ENCODE measurements at places on chromosomes 1 and 21.
A peak's percentile ranks its signal among the peaks of the same experiment; 100 is the strongest.

- no peak for DNase-seq
- no peaks in the 10 kb centered on the region for H3K27me3 ChIP-seq
- H3K4me3 ChIP-seq, result no peak overlapping the region
- no peaks in the 10 kb centered on the region for H3K4me1 ChIP-seq
- H3K36me3 ChIP-seq, result no peaks in the 10 kb centered on the region
These were observed 302.0 kb downstream of the SIPA1L2 start for GRCh38 chr1:232327899-232328298.

DNA sequence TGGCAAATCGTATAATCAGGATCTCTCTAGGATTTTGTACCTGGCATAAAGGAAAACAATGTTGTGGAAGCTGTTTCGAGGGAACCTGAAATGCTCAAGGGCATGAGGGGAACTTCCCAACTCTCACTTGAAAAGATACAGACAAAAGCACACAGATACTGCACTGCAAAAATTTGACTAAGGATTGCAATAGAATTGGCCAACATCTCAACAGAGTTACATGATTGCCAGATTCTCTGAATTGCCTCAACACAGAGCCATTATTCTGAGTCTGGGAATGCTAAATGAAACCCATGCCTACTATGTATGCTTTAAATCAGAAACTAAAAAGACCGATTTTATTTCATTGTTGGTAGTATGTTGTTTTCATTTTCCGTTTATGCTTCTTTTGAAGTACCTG lies 16.0 kb downstream of the KRTAP19-8 start:
- H3K4me3 ChIP-seq, result no peak overlapping the region
- no peak overlapping the region for H3K27ac ChIP-seq
- no peaks in the 10 kb centered on the region for H3K4me1 ChIP-seq

- no peak overlapping the region for H3K27ac ChIP-seq
- H3K27me3 ChIP-seq, result no peaks in the 10 kb centered on the region
- DNase-seq, result no peak
- H3K4me1 ChIP-seq, result peaks cover 17% of the 10 kb centered on the region
- H3K36me3 ChIP-seq, result peaks cover 5% of the 10 kb centered on the region
- H3K4me3 ChIP-seq, result no peak overlapping the region
These were observed 2.9 kb downstream of the NCDN start for GRCh38 chr1:35560256-35561225.

DNA sequence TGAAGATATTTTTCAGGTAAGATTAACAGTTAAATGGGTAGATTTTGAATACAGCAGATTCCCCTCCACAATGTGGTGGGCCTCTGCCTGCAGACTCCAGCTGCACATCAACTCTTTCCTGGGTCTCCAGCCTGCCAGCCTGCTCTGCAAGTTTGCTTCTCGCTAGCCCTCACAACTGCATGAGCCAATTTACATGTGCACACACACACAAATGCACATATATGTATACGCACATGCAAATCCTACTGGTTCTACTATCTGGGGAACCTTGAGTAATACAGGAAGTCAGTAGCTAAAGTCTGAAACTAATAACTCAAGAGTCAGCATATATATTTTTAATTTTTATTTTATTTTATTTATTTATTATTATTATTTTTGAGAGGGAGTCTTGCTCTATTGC lies 34.8 kb upstream of the QSOX1 start:
- no peak overlapping the region for H3K4me3 ChIP-seq
- peaks cover 29% of the 10 kb centered on the region for H3K4me1 ChIP-seq
- DNase-seq, result no peak
- no peaks in the 10 kb centered on the region for H3K36me3 ChIP-seq

DNA sequence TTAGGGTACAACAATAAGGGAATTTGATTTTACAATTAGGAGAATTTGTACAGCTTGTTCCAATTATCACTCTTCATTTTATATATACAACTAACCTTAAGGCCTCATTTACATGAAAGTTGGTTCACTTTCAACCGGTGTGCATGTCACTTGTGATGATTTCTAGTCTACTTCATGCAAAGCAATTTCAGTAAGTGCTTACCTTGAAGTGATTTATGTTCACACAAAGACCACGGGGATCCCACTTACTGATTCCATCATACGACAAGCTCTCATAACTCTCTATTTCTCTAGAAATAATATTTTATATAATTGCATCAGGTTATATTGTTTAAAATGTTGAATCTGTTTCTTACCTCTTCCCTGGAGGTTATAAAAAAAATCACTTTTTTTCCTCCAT lies 100.3 kb upstream of the CHODL start:
- H3K4me1 ChIP-seq, result no peaks in the 10 kb centered on the region
- H3K4me3 ChIP-seq, result no peak overlapping the region
- H3K27me3 ChIP-seq, result no peaks in the 10 kb centered on the region
- H3K36me3 ChIP-seq, result no peaks in the 10 kb centered on the region
- DNase-seq, result no peak

DNA sequence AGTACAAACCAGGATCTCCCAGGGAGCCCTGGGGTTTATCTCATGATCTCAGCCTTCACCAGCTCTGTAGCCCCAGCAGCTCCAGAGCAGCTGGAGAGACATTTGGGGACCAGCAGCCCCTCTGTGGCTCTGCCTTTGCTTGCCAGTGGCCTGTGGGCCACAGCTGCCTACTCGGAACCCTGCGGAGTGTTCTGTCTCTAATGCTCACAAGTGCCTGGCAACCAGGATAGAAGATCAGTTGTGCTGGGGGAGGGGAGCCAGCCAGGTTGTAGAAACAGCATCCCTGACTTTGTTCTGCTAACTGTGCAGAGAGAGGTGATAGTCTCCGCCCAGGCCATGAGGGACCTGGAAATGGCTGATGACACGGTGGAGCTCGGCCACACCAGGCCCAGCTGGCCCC lies 50.9 kb upstream of the KCNJ15 start:
- no peak overlapping the region for H3K4me3 ChIP-seq
- no peaks in the 10 kb centered on the region for H3K36me3 ChIP-seq
- H3K27ac ChIP-seq, result no peak overlapping the region
- H3K27me3 ChIP-seq, result peaks cover 22% of the 10 kb centered on the region
- no peaks in the 10 kb centered on the region for H3K4me1 ChIP-seq

GRCh38 chr1:212431644-212432043 lies 1.1 kb upstream of the NENF start:
- no peak overlapping the region for H3K27ac ChIP-seq
- no peaks in the 10 kb centered on the region for H3K27me3 ChIP-seq
- H3K4me1 ChIP-seq, result peaks cover 23% of the 10 kb centered on the region
- no peak overlapping the region for H3K4me3 ChIP-seq
- no peak for DNase-seq

GRCh38 chr1:162985816-162986435 lies 83.2 kb upstream of the RGS4 start:
- DNase-seq, result no peak
- no peaks in the 10 kb centered on the region for H3K36me3 ChIP-seq
- peaks cover 30% of the 10 kb centered on the region for H3K4me1 ChIP-seq
- no peaks in the 10 kb centered on the region for H3K27me3 ChIP-seq
- peak overlapping the region; percentile 75 for H3K27ac ChIP-seq

GRCh38 chr21:43869486-43870325 lies 4.7 kb downstream of the AGPAT3 start:
- H3K36me3 ChIP-seq, result peaks cover 7% of the 10 kb centered on the region
- no peak for DNase-seq
- H3K4me1 ChIP-seq, result peaks cover 26% of the 10 kb centered on the region
- H3K27ac ChIP-seq, result no peak overlapping the region
- H3K4me3 ChIP-seq, result no peak overlapping the region

GRCh38 chr1:39269791-39270342 lies 65.4 kb downstream of the MACF1 start:
- DNase-seq, result no peak
- no peak overlapping the region for H3K27ac ChIP-seq
- H3K27me3 ChIP-seq, result no peaks in the 10 kb centered on the region
- no peaks in the 10 kb centered on the region for H3K36me3 ChIP-seq
- no peaks in the 10 kb centered on the region for H3K4me1 ChIP-seq

GRCh38 chr1:15341634-15342407 lies 67.9 kb upstream of the EFHD2 start:
- peak overlapping the region; percentile 71 for H3K27ac ChIP-seq
- peaks cover 40% of the 10 kb centered on the region for H3K4me1 ChIP-seq
- H3K36me3 ChIP-seq, result no peaks in the 10 kb centered on the region
- peak; percentile 75 for DNase-seq
- peak overlapping the region; percentile 50 for H3K4me3 ChIP-seq

GRCh38 chr1:13707164-13707563 lies 7.2 kb downstream of the PRDM2 start:
- H3K27me3 ChIP-seq, result no peaks in the 10 kb centered on the region
- H3K4me1 ChIP-seq, result no peaks in the 10 kb centered on the region
- H3K36me3 ChIP-seq, result no peaks in the 10 kb centered on the region

DNA sequence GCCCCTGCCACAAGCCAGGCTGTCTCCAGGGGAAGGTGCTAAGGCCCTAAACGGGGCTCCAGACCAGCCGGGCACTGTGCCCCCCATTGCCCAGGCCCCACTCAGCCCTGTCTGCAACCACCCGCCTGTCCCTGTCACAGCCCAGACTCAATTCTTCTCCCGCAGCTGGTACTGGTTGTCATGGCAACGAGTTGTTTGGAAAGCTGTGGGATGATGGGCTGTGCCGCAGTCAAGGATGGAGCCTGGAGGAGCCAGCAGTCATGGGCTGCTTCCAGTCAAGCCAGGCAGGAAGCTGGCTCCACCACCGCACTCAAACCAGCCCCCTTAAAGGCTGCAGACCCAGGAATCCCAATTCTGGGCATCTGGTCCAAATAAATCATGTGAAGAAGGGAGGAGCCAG lies 4.2 kb downstream of the SPOCD1 start:
- no peak overlapping the region for H3K4me3 ChIP-seq
- H3K27me3 ChIP-seq, result no peaks in the 10 kb centered on the region
- no peak for DNase-seq
- H3K27ac ChIP-seq, result no peak overlapping the region
- no peaks in the 10 kb centered on the region for H3K36me3 ChIP-seq

DNA sequence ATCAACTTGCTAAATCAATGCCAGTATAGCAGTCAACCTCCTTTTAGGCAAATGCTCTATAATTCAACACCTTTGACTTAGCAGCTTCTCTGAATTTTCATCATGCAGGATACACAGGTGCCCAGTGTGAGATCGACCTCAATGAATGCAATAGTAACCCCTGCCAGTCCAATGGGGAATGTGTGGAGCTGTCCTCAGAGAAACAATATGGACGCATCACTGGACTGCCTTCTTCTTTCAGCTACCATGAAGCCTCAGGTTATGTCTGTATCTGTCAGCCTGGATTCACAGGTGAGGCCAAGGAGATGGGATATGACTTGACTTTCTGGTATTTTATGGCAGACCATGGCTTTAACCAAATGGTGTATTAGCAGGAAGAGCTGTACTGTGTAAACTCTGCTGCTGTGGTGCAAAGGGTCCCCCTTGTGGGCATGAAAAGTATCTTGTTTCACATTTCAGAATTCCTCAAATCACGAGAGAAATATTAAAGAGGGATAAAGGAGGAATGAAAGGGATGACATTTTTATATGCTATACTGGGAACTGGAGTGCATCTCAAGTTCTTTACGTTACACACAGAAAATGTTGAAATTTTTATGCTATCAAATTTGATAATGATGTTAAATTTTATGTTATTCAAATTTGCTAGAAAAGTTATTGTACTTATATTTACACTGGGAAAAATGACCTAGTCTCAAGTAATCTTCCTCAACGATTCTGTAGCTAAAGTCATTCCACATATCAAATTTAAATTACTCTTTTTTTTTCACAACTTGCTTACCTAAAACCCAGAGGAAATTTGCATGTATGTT lies 88.9 kb downstream of the CRB1 start:
- H3K4me1 ChIP-seq, result no peaks in the 10 kb centered on the region
- peak; percentile 62 for DNase-seq
- H3K4me3 ChIP-seq, result no peak overlapping the region
- H3K36me3 ChIP-seq, result no peaks in the 10 kb centered on the region
- H3K27ac ChIP-seq, result no peak overlapping the region
- no peaks in the 10 kb centered on the region for H3K27me3 ChIP-seq

DNA sequence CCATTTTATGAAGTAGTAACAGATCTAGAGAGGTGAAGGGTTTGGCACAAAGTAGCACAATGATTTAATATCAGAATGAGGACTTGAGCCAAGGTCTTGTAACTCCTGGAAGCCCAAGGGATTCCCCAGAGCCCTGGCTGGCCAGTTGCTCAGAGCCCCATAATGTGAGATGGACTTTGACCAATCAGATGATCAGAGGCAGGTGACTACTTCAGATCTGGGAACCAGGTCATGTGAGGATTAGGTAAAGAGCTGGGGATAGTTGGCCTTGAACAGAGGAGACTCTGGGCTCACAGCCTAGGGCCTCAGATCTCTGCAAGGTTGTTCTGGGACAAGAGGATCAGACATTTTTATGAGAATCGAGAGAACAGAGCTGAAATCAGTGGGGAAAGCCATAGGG lies 18.9 kb downstream of the SHISAL2A start:
- H3K4me1 ChIP-seq, result no peaks in the 10 kb centered on the region
- no peak for DNase-seq
- no peak overlapping the region for H3K4me3 ChIP-seq
- H3K27ac ChIP-seq, result no peak overlapping the region
- no peaks in the 10 kb centered on the region for H3K27me3 ChIP-seq
- no peaks in the 10 kb centered on the region for H3K36me3 ChIP-seq

DNA sequence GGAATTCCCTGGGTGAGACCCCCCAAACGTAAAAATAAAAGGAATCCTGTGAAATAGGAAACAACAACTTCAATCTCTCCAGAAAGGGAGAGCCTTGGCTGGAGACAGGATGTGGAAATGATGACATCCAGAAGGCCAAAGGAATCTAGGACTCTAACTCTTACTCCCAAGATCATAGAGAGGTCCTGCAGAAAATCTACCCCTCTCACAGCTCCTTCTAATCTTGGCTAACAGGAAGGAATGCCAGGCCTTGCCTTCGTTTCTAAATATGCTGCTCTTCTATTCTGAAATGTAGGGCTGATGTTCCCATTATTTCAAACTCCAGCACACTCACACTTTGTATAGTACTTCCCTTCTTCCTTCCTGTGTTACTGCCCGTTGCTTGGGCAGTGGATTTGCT lies 40.7 kb downstream of the ARHGEF11 start:
- H3K36me3 ChIP-seq, result no peaks in the 10 kb centered on the region
- DNase-seq, result no peak
- no peaks in the 10 kb centered on the region for H3K27me3 ChIP-seq
- no peak overlapping the region for H3K4me3 ChIP-seq
- 0 out of 2 replicates have a peak, but pooled peaks cover 6% of the 10 kb centered on the region for H3K4me1 ChIP-seq
- H3K27ac ChIP-seq, result no peak overlapping the region

Data from PC-3 (cell line).